ENCODE measurements at places on chromosomes 11 and 22.

DNA sequence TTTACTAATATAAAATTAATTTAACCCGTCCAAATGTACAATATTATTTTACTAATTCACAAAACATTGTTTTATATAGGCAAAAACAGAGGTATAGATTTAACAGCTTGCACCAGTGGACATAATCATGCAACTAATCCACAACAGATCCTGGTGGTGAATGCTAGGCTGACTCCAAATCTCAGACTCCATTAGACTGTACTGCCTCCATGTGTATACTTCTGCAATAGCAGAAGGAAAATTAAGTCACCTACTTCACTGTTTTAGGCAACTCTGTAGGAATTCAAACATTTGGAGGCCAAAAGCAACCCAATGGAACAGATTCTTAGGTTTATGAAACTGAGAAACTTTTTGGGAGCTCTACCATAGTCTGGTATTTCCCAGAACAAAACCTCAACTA lies 30.0 kb upstream of the RAB39A start:
- DNase-seq, result no peak

DNA sequence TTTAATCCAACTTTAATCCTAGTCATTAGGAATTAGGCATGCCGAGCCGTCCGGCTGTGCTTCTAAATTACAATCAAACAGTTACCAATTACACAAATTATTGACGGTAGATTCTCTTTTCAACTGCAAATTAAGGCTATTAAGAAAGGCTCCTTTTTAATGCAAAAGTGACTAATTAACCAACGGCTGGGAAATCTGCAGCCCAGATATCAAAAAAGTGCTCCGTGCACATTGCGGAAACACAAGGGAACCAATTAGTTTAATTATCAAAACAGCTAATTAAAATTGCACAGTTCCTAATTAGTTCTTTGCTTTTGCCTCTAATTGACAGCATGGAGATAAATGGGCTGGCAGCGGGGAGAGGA lies 19.4 kb upstream of the LMO1 start:
- no peak for DNase-seq

DNA sequence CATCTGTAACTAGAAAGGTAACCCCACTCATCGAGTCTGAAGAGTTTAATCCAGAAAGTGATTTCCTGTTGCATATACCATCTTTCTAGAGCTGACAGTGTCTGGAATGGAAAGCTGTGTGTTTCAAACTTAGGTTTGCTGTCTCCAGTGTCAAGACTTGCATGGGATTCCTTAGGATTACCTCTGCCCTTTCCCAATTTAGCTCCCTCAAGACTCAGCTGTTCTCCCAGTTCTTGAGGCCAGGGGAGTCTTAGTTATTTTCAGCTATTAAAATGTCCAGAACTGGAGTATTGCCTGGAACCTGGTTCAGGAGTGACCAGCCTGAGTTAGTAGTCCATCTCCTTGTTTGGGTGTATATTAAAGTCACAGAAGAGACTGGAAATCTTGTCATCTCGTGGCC lies 25.0 kb upstream of the LDHA start:
- no peak for DNase-seq

DNA sequence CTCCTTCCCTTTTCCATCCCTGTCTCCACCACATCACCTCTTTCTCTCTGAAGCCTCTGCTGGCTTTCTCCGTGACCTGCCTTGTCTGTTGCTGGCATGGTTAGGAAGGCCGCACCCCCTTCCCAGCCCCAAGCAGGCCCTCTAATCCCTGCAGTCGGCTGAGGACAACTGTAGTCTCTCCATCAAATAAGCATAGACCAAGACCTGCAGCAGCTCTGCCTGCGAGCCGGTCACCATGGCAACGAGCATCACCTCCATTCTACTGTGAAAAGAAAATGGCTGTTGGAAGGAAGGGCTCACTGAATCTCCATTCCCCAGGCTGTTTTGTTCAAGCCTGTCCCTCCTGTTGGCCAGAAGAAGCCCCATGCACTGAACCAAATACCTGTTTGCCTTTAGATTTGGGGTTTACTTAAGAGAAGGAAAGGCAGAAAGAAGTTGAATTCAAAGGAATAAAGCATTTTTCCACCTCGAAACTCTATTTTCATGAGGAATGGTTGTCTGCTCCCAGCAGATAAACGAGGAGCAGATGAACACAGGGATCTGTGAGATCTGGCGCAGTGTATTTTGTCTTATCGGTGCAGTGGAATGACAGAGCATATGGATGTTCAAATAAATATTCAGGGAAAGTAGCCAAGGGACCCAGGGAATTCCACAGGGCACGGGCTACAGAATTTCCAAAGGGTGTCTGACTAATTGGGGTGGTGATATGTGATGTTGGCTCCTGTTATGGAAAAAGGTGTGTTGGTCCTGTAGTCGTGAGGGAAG lies 113.1 kb upstream of the TTC12 start:
- DNase-seq, result no peak

GRCh38 chr11:119615003-119615881 lies 113.8 kb downstream of the NECTIN1 start:
- peak; percentile 69 for DNase-seq

DNA sequence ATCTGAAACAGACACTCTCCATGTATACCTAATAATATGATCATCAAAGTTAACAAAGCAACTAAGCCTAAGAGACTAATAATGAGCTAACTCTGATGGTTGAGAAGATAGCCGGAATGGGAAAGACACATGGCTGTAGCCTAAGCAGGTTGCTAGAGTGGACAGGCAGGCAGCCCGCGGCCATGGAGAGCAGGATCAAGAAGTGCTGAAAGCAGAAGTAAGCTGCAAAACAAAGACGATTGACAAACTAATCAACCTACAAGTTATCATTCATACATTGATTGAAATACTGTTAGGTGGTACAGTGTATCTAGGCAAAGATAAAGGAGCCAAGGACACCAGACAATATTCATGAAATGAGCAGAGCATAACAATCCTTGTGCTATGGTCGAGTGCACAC lies 29.3 kb downstream of the SLN start:
- no peak for DNase-seq

DNA sequence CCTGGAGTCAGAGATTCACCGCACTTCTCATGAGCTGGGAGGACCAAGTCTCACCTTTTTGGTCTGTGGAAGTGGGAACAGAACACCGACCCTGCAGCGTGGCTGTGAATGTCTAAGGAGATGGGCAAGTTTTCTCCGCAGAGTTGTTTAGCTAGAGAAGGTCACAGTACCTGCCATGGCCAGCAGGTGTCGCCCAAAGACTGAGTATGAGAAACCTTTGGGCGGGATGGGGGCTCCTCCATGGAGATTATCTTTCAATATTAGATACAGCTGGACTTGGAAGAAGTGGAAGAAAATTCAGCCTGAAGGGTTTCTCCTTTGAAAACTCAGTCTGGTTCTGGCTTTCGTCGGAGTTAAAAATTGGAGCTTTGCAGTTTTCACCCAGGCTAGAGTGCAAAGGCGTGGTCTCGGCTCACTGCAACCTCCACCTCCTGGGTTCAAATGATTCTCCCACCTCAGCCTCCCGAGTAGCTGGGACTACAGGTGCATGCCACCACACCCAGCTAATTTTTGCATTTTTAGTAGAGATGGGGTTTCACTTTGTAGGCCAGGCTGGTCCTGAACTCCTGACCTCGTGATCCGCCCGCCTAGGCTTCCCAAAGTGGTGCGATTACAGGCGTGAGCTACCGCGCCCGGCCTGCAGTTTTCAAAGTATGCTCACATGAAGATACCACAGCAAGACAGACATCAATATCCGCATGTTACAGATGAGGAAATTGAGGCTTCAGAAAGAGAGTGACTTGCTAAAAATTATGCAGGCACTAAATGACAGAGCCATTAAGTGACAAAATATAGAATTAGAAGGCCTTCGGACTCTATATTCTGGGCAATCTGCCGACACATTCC lies 10.7 kb upstream of the DSCAML1 start:
- no peak for DNase-seq

DNA sequence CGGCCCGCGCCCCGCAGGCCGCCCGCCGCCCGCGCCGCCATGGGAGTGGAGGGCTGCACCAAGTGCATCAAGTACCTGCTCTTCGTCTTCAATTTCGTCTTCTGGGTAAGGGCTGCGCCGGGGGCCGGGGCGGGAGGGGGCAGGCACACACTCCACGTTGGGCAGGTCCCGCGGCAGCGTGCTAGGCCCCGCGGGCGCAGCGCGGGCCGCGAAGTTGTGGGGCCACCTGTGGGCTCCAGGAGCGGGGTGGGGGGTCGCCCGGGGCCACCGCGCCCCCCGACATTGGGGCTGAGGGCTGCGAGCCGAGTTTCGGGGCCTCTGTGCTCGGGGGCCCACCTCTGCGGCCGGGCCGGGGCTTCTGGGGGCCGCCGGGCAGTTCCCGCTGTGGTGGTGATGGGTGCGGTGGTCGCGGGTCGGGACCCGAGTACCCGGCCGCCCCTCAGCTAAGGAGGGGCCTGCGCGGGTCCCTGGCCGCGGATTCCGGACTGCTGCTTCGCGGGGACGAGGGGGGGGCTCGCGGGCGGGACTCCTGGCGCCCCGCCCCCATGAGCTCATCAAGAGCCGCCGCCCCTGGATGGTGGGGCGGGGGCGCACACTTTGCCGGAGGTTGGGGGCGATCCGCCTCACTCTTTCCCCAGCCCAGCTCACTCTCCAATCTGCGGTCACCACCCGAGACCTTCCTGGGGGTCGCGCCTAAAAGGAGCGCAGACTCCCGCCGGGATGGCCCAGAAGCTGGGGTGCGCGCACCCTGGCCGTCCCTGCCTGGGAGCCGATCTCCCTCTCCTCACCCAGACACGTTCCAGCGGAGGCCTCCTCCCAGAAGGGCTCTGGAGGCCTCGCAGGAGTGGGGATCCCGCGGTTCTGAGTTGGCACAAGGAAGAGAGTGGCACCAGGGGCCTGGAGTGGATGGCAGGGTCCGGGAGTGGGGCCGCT lies 667 bp downstream of the CD81 start:
- DNase-seq, result no peak

DNA sequence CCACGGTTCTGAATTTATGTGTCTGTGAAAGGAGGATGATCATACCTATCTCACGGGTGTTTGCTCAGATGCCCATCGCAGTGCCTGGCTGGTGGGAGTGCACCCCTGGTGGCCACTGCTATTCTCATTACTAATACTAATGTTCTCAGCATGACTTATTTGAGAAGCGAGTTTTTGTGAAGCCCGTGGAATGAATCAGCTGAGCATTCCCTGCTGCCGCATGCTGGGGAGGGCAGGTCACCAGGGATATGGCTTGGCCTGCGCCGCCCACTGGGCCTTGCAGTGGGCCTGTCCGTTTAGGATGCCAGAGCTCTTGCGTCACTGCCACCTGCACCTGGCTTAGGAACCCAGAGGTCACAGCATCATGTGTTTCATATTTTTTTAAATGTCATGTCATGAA lies 16.9 kb downstream of the CTTN start:
- no peak for DNase-seq

- no peak for DNase-seq
These were observed 384.6 kb downstream of the BUD13 start for GRCh38 chr11:116388146-116388545.

- DNase-seq, result no peak
These were observed 1.4 kb upstream of the OR8B8 start for GRCh38 chr11:124446916-124447315.

GRCh38 chr22:33921525-33922348 lies 1.5 kb upstream of the LARGE1 start:
- DNase-seq, result no peak

- peak; percentile 65 for DNase-seq
These were observed 36.6 kb downstream of the GAS2 start for GRCh38 chr11:22703040-22703439.

DNA sequence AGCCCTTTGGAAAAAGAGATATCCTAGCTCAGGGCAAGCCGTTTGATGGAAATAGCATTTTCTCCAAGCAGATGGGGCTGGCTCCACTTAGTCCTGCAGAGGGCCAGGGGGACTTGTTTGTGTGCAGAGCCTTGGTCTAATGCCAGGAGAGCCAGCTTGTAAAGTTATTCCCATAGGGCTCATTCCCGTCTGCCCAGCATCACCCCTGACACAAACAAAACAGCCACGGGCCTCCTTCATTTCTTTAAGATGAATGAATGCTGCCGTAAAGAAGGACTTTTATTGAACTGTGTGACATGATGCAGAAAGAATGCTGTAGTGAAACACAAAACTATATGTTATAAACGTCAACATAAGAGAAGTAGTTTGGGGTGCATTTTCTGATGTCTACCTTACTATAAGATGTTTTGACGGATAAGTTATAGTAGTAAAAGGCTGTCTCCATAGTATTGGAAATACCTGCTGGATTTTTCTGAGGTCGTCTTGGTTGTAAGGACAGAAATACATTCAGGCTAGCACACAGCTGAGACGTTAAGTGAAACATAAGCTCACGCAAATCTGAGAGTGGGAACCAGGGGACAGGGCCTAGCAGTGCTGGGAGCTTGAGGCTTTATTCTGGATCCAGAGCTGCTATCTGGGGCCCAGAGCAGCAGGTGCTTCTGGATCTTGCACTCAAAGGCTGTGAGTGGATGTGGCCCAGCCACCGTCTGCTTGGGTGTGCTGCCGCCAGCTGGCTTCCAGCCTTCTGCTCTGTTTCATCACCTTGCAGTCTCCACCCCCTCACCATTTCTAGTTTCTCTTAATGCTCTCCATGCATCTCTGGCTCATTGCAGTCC lies 53.3 kb downstream of the NCAM1 start:
- no peak for DNase-seq

- no peak for DNase-seq
These were observed 59.7 kb upstream of the SLC35C1 start for GRCh38 chr11:45745065-45745811.

DNA sequence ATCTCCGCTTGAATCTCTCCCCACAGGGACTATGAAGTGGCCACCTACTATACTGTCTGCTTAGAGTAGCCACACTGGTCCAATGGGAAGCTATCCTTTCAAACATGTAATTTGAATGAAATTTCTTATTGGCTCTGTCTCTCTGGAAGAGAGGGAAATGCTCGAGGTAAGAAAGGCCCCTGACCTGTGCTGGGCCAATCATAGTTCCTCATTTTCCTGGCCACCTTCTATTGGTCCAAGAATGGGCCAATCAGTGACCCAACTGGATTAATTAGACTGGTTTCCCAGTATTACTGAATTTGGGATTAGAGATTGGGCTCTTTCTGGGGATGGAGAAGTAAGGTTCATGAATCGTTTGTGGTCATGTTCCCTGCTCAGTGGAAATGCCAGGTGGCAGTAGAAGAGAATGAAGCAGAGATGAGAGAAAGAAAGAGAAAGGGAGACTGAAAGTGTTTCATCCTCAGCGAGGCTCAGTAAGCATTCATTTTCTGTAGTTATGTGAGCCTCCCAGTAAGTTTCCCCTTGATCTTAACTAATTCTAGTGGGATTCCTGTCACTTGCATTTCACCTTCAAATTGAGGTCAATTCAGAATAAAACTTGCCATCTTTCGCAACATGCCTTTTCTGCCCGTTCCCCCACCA lies 8.4 kb upstream of the MMP20 start:
- DNase-seq, result no peak

GRCh38 chr11:65432686-65433582 lies 10.3 kb downstream of the NEAT1 start:
- no peak for DNase-seq

All from retinal pigment epithelial cell (primary cell).